ENCODE measurements at places on chromosomes 6 and 20.

DNA sequence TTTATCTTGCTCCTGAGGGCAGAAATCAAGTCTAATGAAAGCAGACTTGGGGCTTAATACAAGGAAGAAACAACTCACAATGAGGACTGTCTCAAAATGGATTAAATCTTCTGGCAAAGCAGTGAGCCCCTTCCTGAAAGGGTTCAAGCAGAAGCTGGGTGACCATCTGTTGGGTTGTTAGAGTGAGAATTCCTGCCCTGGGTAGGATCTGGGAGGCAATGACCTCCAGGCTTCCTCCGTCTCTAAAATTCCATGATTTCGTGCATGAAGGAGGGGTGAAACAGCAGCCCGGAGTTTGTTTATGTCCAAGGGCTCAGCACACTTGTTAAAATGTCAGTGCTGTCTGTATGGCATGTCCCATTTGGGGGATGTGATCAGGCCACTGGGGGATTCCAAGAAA, 64.0 kb upstream of the KCNK16 start:
- no peak for DNase-seq

GRCh38 chr20:49595811-49596561, 28.0 kb upstream of the PTGIS start:
- no peak for DNase-seq

- DNase-seq = no peak
Measured at GRCh38 chr6:30481211-30481964, 7.9 kb upstream of the HLA-E start.

DNA sequence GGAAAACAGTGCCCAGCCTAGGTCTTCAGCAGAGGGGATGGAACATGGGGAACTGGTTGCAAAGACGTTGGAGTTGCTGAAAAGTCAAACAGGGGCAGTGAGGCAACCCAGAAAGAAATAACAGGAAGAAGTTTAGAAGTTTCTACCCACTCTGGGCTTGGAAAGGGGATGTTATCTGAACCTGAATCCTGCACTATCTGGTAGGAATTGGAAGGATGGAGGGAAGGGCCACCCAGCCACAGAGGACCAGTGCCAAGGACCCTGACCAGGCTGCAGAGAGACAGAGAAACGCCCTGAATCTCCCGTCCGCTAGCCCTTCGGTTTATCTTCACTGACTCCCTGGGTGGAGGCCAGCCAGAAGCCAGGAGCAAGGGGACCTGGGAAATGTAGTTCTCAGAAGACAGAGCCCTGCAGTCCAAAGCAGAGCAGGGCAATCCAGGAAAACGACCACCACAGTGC, 217.3 kb upstream of the RREB1 start:
- no peak for DNase-seq

GRCh38 chr6:76633259-76633658, 560.8 kb upstream of the IMPG1 start:
- no peak for DNase-seq

DNA sequence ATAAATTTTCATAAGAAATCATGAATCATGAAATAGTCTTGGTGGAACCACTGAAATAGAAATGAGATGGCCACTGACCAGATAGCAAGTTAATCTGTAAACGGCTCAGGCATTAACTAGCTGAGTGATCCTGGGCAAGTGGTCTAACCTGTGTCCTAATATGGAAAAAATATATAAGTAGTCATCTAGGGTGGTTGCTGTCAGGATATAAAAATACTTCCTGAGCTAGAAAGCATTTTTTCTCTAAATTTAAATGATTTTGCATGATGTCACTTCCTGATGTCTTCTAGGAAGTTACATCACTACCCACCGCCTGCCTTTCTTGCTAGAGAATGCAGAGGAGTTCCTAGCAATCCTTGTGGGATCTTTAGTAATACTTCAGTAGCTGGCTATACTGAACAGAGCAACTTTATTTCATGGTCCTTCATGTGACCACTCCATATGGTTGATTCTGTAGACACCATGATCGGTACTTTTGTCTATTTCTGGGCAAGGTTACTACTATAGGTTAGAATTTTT, 228.1 kb upstream of the CEP162 start:
- no peak for DNase-seq

- DNase-seq = no peak
Measured at GRCh38 chr6:38354905-38355304, 284.8 kb downstream of the BTBD9 start.

DNA sequence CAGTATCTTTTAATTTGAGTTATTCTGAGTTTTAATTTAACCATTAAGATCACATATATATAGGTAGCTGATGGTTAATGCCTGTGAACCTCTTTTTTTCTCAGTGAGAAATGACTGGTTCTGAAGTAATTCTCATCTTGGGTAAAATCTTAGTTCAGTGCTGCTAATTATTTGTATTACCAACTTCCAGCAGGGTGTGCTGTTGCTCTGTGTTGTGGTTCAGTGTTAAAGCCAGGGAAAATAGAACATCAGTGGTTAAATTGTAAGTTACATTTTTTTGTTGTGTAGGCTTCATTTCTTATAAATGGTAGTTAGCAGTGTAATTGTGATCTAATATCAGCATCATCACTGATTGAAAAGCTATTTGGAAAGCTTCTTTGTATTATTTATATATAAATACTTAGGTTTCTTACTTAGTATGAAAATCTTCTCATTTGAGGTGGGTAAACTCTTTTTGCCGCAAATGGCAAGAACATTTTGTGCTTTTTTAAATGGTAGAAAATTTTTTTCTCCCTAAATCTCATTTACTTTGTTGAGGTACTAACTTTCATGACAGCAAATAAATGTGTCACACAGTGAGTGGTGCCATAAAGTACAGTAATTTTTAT, 43.7 kb downstream of the CDC5L start:
- DNase-seq = peak; percentile 54

- DNase-seq = no peak
Measured at GRCh38 chr6:37010402-37010892, 5.0 kb downstream of the FGD2 start.

DNA sequence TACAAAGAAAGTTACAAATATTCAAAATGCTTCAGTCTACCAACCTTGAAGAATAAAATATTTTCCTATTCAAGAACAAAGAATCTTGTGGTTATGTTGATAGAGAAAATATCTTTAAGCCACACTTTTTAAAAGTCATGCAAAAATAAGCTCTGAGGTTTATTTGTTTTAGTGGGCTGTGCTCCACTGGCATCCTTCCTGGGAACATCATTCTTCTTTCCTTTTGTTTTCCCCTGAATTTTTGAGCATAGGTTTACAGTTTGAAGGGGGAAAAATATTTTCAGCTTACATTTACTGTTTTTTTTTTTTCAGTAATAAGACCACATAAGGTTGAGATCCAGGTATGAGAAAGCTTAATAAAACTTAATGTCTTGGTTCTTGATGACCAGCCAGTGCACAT, 72.0 kb upstream of the BACH2 start:
- DNase-seq = no peak

- no peak for DNase-seq
Measured at GRCh38 chr6:140970485-140970884, 1162.2 kb upstream of the GJE1 start.

GRCh38 chr6:33147807-33148666, 44.2 kb downstream of the COL11A2 start:
- peak; percentile 29 for DNase-seq

DNA sequence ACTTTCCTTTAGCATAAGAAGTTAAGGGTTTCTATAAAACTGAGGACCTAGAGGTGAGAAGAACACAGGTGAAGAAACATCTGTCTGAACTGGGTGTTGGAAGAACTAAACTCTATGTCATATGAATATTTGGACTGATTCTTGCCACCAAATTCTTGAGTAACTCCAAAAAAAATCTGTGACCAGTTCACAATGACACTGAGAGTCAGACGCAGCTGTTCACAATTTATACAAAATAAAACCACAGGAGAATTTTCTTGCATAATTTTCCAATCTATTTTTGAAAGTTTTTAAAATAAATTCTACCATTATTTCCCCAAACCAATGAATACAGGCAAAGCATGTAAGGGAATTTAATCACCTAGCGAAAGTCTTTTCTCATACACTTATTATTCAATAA, 148.1 kb upstream of the TCF21 start:
- no peak for DNase-seq

DNA sequence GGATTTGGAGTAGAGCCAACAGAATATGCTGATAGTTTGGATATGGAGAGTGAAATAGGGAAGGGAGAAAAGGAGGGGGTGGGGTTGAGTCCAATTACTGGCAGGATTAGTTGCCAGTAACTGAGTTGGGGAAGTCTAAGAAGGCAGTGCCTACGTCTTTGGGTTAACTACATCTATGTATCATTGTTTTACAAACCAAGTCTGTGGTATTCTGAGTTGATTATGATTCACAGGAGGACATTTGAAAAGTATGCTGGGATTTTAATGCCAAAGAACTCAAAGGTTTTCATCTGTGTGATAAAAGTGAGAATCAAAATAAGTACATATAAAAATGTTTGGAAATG, 14.7 kb downstream of the DSE start:
- DNase-seq = no peak

GRCh38 chr6:140011537-140011936, 637.1 kb upstream of the CITED2 start:
- DNase-seq = no peak

GRCh38 chr6:106746652-106747051, 117.3 kb downstream of the QRSL1 start:
- no peak for DNase-seq

DNA sequence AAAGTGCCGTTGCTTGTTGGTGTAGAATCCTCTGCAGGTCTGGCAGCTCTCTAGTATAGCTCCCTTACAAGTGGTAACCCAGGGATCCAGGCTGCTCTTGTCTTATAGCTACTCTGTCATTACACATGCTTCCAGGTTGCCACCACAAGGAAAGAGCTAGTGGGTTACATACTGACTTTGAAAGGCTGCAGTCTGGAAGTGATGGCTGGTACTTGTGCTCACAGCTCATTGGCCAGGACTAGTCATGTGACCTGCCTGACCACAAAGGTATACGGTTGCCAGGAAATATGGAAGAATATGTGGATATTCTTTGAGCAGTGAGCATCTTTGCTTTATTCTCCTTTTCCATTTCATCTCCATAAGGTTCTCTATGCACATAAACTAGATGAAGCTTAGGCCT, 46.0 kb downstream of the RREB1 start:
- no peak for DNase-seq

- no peak for DNase-seq
Measured at GRCh38 chr6:167789358-167789757, 37.4 kb upstream of the AFDN start.

DNA sequence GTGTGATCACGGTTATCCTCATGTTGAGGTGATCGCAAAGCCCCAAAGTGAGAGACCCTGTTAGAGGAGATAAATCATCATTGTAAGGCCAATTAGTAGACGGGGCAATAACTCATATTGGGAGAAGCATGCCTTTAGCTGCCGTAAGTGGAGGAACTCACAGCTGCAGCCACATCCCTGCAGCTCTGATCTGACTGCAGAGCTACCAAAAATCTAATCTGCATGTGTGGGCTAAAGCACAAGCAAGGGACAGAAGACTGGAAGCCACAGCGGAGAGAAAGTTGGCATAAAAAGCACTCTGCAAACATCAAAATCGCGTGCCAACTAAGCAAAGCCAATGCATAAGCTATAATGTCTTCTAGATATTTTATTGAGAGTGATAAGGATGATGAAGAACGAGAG, 79.8 kb downstream of the TBC1D7 start:
- DNase-seq = no peak

DNA sequence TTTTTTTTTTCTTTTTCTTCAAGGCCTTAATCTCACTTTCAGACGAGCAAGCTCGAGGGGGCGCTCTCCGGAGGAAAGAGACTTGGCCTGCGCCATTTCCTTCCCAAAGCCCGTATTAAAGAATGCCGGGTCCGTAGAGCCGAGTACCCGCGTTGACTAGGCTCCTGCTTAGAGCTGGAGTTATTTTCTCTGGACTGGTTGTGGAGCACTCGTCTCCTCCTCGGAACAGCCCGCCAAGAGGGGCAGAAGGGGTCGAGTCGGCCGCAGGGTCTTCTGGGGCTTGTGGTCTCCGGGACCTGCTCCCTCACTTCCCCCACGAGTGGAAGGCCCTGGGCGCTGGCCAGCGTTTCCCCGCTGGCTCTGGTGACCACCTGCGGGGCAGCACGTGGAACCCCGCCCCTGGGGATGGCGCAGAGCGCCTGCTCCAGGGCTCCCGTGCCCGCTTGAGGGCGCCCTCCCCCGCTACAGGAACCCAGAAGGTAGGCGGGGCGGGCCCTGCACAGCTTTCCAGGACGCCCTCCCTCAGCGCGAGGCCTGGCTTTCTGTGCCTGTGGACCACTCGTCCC, 2.7 kb upstream of the MEI4 start:
- peak; percentile 20 for DNase-seq

DNA sequence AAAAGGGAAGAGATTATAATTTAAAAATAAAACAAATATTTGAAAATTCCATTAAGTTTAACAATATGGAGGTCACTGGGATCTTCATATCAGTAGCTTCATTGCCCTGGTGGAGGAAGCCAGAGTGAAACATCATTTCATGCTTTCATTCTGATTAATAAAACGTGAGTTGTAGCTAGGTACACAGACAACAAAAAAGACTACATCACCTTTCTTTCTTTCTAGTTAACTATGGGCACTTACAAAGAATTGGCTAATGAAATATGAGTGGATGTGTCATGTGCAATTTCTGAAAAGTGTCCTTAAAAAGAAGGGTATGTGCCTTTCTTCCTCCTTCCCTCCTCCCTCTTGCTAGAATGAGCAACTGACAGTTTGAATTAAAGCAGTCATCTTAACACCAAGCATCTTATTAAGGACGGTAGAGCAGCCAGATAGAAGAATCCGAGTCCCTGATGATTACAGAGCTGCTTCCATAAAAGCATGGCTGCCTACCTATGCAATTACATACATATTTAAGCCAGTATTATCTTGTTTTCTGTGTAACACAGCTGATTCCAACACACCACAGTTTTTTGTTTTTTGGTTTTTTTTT, 3.4 kb downstream of the SERAC1 start:
- no peak for DNase-seq

DNA sequence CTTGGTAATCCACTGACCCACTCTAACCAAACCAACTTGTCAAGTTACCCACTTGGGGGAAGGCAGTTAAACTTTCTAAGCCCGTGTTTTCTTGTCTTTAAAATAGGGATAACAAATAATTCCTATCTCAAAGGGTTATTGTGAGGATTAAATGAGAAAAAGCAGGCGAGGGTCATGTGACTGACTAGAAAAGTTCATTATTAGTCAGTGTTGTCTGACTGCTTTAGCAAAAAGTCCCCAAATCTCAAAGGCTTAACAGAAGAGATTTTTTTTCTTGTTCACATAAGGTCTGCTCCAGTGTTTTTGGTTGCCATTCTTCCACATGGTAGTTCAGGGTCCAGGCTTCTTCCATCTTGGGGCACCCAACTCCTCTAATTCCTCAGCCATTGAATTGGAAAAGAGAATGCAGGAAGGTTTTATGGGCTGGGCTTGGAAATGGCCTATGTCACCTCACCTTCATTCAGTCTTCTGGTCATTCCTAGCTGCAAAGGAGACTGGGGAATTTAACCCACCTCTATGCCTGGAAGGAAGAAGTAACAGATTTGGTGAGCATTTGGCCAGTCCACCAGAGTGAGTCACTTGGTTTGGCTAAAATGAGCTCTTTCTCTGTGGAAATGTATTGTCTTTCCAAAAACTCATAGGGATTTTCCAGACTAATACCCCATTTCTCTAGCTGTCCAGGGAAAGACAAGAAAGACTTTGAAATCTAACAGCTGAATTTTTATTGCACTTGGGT, 77.0 kb downstream of the CAP2 start:
- DNase-seq = no peak

Measured in CD4-positive, alpha-beta T cell treated with Interleukin-12 subunit alpha and Interleukin-12 subunit beta, for 1 hour (primary cell).